AML-193 (cell line): ENCODE measurements at places on chromosomes 4 and X.
A peak's percentile ranks its signal among the peaks of the same experiment; 100 is the strongest.

DNA sequence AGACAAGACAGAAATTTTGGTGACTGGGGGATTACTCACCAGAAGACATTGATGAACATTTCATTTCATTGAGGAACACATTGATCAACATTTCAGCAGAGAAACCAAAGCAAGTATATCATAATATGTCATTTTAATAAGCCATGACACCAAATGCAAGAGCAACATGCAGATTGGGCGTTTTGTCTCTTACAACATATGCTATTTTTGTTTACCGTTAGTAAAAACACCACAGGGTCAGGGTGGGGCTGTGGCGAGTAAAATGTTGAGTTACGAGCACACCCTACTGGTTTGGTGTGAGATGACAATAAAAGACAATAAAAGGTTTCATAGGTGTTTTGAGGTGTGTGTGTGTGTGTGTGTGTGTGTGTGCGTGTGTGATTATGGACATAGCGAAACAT is 294.5 kb downstream of the PDGFC start:
- no peak for DNase-seq

- no peak for DNase-seq
These were observed 365.2 kb downstream of the PRDM5 start for GRCh38 chr4:120557372-120557771.

DNA sequence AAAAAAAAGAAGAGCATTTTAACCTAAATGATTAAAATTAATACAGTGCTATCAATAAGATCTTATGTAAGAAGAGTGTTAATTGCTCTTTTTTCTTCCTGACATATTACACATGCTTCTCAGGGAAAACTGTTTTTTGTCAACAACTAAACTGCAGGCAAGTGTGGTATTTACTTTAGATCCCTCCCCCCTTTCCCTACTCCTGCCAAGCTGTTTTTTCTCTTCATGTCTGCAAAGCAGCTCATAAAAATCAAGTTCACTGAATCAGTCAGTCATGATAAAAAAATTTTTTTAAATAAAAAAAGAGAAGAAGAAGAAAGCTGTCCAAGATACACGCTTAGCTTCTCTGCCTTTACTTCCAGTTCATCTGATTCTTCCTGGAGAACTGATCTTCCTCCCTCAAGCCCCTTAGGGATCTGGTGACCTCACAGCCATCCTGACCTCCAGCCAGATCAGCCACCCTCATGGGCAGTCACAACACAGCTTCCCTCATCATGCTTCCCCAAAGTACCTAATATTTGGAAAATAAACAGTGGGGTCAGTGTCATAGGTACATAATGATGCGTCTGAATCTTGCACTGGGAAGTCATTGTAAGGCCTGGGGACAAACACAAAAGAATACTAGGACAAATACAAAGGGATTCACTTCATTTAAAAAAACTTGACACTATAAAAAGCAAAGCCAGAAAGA is 87.0 kb downstream of the ZNF827 start:
- DNase-seq: no peak

DNA sequence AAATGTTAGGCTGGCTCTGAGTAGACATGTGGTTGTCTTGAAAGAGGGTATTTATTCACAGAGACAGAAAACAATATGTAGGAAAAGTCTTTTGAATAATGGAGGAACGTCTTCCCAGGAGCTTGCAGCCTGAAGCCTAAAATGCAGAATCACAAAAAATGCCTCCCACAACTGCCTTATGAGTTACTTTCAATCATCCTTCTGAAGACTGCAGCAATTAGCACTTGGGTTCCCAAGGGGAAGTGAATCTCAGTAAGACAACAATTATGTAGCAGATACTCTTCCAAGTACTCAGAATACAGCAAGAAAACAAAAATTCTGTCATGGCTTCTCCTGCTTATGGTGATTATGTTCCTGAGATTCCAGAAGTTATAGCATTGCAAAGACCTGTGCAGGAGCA is 166.6 kb upstream of the TBL1X start:
- no peak for DNase-seq

GRCh38 chr4:33054656-33055196 is 2334.6 kb downstream of the PCDH7 start:
- no peak for DNase-seq

DNA sequence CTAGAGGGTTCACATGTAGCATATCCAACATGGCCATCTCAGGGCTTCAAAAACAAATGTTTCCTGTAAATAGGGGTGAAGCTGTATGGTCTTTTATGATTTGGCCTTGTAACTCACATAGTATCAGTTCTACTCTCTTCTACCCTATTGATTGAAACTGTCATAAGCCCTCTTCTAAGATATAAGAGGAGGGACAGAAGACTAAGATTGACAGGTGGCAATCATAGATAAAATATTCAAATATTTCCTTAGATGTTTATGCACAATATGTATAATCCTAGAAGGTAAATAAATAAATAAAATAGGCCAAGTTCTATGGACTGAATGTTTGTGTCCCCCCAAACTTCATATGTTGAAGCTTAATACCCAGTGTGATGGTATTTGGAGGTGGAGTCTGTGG is 6.9 kb upstream of the BEX3 start:
- DNase-seq: no peak

DNA sequence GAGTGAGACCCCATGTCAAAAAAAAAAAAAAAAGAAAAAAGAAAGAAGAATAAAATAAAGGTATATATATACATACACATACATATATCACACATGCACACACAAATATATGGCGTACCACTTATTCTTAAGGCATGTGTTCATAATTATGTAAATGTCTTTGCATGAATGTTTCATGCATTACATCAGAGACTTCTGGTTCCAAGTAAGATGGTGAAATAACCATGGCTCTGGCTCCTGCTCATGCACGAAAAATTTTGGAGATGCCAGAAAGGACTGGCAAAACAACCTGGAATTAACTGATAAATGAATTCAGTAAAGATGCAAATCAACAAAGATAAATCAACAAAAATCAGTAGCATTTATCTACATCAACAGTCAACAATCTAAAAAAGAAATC is 19.7 kb upstream of the FHIP1A start:
- DNase-seq: no peak

DNA sequence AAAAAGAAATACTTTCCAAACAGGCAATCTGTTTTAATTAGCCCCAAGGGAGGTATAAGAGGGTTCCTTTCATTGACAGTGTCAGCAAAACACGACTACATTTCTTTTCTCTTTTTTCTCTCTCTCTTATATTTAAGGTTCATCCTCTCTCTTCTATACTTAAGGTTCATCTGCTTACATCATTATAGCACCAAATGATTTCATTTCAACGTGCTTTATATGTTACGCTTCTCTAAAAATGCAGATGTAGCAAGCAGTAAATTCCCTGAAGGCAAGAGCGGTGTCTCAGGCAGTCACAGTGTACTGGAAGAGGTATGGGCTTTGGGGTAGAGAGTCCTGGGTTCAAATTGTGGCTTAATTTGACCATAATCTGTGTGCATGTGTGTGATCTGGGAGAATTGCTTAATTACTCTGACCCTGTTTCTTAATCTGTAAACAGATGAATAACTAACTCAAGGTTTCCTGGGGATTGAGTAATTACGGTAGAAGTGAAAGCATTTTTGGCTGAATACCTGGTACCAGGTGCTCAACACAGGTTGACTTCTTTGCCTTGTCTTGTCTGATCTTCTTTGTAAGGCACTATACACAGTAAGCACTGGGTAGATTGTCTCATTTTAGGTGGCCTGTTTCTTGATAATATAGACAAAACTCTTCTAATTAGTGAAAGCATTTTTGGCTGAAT is 180.8 kb downstream of the SPRY1 start:
- DNase-seq: no peak

- peak; percentile 44 for DNase-seq
These were observed 175.8 kb upstream of the TECRL start for GRCh38 chr4:64584981-64585557.

DNA sequence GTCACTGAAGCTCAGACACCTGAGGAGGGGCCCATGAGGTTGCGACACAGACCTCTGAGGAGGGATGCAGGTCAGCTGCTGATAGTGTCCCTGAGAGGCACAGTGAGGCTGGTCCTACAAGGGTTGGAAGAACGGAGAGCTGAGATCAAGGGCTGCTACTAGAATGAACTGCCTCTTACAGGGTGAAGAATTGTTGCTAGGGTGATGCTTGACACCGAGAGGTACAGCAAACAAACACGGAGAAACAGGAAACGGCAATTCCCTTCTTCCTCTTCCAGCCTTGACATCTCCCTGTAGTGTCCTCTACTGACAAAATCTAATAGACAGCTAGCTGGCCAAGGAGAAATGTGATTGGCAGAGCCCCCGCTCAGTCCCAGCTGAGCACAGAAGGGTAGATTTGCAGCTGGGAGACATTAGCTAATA is 11.8 kb upstream of the HPGDS start:
- DNase-seq: no peak

GRCh38 chr4:113433116-113433515 is 328.4 kb downstream of the CAMK2D start:
- no peak for DNase-seq

DNA sequence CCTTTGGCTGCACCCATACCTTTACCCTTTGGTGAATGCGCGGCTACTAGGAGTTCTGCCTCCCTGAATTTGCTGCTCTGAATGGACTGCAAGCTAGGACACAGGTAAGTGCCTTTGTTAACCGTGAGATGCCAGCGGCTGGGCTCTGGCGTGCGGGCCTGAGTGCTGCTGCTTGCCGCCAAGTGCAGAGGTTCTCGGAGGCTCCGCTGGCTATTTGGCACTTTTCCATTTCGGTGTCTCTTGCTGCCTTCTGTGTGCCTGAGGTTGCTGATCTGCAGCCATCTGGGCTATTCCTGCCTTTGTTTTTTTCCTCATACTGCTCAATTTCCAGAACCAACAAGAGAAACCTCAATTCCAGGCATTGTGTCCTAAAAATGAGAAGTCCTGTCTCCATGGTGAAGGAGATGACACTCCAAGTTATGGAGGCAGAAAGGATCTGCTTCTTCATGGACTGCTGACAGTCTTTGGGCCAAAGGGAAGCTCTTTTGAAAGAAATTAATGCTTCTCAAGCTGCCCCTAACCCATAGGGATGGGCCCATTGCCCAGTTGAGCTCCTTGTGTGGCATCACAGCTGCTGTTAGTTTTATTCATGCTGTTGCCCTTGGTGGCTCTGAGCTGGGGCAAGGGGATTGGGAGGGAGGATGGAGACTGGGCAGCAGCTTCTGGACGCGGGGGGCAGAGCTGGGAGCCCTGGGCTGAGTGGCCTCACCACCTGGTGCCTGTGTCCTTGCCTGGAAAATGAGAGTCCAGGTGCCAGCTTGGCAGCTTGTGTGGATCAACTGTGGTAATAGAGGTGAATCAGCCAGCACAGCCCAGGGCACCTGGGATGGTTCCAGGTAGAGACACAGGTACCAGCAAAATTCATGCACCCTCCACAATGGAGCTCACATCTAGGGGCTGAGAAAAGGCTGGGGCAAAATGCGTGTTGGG is 3.8 kb upstream of the TBC1D14 start:
- no peak for DNase-seq

- no peak for DNase-seq
These were observed 522.5 kb downstream of the IQCM start for GRCh38 chr4:149293046-149293649.

GRCh38 chr4:8181844-8182243 is 17.2 kb upstream of the SH3TC1 start:
- DNase-seq: no peak

DNA sequence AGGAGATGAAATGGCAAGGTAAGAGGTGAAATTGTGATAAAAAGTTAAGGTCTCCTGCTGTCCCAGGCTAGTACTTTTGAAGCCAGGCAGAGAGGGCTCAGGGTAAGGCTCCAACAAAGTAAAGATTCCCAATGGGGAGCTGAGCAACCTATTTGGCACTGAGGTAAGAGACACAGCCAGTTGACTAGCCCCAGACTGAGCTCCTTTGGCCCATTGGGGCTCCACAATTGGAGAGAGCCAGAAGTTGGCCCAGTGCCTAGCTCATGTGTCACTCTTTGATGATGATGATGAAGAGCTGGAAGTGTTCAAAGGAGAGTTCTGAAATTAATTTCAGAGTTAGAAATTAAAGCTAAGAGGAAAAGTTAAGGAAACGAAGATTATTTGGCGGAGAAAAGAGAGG is 94.6 kb downstream of the RLIM start:
- no peak for DNase-seq

DNA sequence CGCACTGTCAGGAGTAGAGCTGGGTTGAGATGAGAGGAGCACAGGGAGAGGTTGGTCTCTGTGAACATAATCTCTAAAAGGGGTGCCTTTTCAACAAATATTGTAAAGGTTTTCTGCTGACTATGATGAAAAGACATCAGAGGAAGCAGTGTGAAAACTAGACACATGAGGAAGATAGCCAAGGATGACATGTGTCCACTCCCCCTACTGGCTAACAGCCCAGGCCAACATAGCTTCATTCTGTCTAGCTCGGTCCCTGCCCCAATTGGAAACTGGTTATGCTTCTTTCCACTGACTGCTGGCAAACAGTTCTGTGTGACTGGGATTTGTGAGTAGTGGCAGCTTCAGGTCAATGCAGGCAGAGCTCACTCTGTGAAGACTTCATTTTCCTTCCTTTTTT is 115.4 kb upstream of the ESX1 start:
- DNase-seq: no peak

- DNase-seq: no peak
These were observed 137.9 kb downstream of the GPC3 start for GRCh38 chrX:133847340-133847994.

GRCh38 chr4:82754513-82755165 is 44.0 kb downstream of the SCD5 start:
- DNase-seq: no peak

DNA sequence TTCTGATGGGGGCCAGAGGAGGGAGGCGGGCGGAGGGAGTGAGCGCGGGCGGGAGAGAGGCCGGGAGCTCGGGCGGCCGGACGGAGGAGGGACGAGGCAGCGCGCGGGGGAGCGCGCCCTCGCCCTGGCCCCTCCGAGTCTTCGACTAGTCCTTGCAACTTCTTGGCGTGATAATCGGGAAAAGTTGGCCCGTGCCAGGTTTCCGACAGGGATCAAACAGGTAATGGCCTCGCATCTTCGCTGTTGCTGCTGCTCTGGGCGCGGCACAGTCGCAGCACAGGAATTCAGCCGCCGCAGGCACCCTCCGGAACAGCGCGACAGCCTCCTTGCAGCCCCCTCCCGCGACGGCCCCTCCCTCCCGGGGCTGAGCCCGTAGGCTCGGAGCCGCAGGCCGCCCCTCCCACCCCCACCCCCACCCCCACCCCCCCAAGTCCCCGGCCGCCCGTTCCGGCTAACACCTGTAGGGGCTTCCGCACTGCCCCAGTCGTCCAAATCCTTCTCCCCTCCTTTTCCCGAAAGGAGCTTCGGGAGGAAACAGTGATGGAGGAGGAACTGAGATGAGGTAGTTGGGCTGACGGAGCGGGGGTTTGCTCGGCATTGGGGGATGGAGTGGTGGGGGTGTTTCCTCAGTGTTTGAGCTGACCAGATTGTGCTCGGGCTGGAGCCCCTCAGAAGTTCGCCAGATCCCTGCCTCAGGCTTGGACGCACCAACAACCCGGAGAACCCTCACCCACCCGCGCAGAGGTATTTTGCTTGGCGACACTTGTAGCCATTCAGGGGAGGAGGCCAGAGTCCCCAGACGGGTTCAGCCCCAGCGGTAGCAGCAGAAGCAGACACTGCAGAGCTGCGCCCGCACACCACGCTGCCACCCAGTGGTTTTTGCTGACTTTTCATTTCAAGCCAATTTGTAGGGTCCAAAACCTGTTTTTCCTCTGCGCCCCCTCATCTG is at the start of gene FGF13:
FGF13 (minus strand) TSS at position 319 of the 949 bp plus-strand sequence. CDS start 714 bp downstream, outside the sequence.
- no peak for DNase-seq

- DNase-seq: peak; percentile 4
These were observed 577 bp upstream of the GLRA2 start for GRCh38 chrX:14528629-14529289.
